Endodermal cell (in vitro differentiated cells): ENCODE measurements at places on chromosomes 6 and 20.

DNA sequence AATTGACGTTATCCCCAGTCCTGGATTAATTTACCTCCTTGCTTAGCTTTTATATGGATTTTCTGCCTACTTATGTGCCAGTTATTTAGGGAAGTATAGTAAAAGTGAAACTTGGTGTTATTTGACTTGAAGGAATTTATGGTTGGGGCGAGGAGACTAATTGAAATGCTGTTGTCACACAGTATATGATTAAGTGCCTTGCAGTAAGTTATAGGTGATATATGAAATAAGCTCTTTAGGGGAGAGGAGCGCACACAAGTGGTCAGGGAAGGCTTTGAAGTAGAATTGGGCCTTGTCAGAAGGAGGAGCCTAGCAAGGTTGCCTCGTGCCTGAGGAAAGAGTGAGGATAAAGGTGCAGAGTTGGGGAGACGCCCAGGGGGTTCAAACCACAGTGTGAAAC lies 20.5 kb downstream of the NCOA7 start:
- no peaks in the 10 kb centered on the region for H3K27me3 ChIP-seq
- no peak for DNase-seq
- no peak overlapping the region for H3K27ac ChIP-seq
- H3K4me3 ChIP-seq, result no peak overlapping the region
- no peaks in the 10 kb centered on the region for H3K4me1 ChIP-seq

DNA sequence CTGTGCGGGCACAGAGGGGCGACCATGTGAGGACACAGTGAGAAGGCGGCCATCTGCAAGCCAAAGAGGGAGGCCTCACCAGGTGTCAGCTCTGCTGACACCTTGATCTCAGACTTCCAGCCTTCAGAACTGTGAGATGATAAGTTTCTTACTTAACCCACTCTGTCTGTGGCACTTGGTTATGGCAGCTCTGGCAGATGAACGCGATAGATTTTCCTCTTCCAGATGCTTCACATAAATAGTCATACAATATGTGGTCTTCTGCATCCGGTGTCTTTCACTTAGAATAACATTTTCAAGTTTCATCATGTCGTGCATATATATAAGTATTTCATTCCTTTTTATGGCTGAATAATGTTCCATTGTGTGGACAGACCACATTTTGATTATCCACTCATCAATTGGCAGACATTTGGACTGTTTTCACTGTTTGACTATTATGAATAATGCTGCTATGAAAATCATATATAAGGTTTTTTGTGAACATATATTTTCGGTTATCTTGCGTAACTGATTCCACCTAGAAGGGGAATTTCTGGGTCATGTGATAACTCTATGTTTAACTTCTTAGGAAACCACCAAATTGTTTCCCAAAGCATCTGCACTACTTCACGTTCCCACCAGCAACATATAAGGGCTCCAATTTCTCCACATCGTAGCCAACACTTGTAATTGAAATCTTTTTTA lies 30.2 kb downstream of the PRR18 start:
- H3K27ac ChIP-seq, result no peak overlapping the region
- no peaks in the 10 kb centered on the region for H3K4me1 ChIP-seq
- no peaks in the 10 kb centered on the region for H3K27me3 ChIP-seq
- no peak for DNase-seq
- H3K36me3 ChIP-seq, result no peaks in the 10 kb centered on the region

DNA sequence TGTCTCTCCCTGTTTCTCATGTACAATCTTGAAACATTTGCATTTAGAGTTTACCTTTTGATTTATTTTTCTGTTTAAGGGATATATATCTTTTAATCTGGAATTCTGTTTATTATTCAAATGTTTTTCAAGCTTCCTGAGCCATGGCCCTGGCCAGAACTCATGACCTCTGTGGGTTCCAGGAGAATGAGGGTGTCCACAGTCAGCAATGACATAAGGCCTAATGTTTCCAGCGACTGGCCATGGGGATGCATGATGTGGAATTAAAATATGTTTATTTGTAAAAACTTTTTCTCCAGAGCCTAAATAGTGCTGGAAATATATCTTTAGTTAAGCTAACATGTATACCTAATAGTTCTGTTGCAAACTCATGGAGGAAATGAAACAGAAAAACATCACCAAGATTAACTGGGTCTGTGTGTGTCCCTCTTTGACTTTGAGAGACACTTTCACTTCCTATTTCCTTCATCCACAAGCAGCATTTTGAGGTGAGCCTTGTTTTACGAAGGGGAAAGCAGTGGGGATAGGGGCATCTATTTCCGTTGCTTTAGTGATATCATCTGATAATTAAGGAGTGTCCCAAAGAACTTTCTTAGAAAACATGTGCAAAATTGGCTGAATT lies 87.6 kb downstream of the SMOC2 start:
- H3K27me3 ChIP-seq, result no peaks in the 10 kb centered on the region
- H3K27ac ChIP-seq, result no peak overlapping the region
- no peaks in the 10 kb centered on the region for H3K36me3 ChIP-seq
- no peaks in the 10 kb centered on the region for H3K4me1 ChIP-seq
- no peak overlapping the region for H3K4me3 ChIP-seq

DNA sequence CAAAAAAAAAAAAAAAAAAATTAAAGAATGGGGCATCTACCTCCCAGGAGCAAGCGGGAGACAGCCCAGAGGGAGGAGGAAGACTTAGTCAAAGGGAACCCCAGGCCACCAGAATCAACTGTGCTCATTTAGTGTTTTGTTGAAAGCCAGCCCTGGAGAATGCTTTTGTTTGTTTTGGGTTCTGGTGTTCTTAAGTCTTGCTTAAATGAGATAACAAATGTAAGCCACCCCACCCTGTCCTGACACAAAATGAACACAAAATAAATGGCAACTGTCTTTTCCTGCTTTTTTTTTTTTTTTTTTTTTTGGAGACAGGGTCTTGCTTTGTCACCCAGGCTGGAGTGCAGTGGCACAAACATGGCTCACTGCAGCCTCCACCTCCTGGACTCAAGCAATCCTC lies 165.0 kb upstream of the JARID2 start:
- no peaks in the 10 kb centered on the region for H3K27me3 ChIP-seq
- no peak overlapping the region for H3K27ac ChIP-seq
- H3K4me3 ChIP-seq, result no peak overlapping the region
- no peaks in the 10 kb centered on the region for H3K36me3 ChIP-seq
- H3K4me1 ChIP-seq, result peaks cover 18% of the 10 kb centered on the region

- H3K27me3 ChIP-seq, result no peaks in the 10 kb centered on the region
- peak overlapping the region; percentile 91 for H3K4me3 ChIP-seq
- H3K36me3 ChIP-seq, result no peaks in the 10 kb centered on the region
- H3K4me1 ChIP-seq, result no peaks in the 10 kb centered on the region
- no peak overlapping the region for H3K27ac ChIP-seq
- peak; percentile 71 for DNase-seq
Observed at GRCh38 chr6:27176523-27177484, 70.7 kb upstream of the PRSS16 start.

GRCh38 chr20:35133735-35134134 lies 13.4 kb downstream of the EDEM2 start:
- H3K27ac ChIP-seq, result no peak overlapping the region
- no peaks in the 10 kb centered on the region for H3K27me3 ChIP-seq
- no peak overlapping the region for H3K4me3 ChIP-seq
- H3K4me1 ChIP-seq, result no peaks in the 10 kb centered on the region

GRCh38 chr6:98516206-98516605 lies 318.2 kb upstream of the POU3F2 start:
- no peak for DNase-seq
- H3K27me3 ChIP-seq, result peaks cover 18% of the 10 kb centered on the region
- H3K36me3 ChIP-seq, result no peaks in the 10 kb centered on the region
- no peak overlapping the region for H3K4me3 ChIP-seq
- H3K4me1 ChIP-seq, result no peaks in the 10 kb centered on the region
